ENCODE measurements at places on chromosomes 6 and 20.
A peak's percentile ranks its signal among the peaks of the same experiment; 100 is the strongest.

DNA sequence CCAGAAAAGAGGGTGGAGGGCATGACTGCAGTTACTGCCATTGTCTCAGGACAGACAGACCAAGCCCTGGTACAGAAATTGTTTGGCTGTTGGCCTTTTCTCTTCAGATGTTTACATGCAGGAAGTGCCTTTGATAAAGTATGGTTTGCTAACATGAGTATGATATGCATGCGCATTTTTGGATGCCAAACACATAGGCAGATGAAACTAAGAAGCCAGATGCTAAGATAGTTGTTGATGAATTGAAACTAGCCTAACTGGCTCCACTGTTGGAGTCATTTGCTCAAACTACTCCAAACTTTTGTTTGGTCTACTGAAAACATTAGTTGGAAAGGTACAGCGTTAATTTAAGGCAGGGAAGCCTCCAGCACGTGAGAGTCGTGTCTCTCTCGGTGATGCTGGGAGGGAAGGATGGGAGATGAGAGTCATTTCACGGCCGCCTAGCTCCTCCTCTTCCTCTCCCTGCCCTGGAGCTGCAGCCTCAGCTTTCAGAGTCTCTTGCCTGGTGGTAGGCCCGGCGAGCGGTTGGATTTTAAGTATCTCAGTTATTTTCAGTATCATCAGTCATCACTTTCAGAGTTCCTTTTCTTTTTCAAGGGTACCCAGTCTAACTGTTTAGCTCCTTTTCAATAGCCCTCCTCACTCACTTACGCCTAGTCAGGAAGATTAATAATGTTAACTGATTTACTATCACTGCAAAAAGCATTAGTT lies 29.7 kb downstream of the RREB1 start:
- DNase-seq, result peak; percentile 67

DNA sequence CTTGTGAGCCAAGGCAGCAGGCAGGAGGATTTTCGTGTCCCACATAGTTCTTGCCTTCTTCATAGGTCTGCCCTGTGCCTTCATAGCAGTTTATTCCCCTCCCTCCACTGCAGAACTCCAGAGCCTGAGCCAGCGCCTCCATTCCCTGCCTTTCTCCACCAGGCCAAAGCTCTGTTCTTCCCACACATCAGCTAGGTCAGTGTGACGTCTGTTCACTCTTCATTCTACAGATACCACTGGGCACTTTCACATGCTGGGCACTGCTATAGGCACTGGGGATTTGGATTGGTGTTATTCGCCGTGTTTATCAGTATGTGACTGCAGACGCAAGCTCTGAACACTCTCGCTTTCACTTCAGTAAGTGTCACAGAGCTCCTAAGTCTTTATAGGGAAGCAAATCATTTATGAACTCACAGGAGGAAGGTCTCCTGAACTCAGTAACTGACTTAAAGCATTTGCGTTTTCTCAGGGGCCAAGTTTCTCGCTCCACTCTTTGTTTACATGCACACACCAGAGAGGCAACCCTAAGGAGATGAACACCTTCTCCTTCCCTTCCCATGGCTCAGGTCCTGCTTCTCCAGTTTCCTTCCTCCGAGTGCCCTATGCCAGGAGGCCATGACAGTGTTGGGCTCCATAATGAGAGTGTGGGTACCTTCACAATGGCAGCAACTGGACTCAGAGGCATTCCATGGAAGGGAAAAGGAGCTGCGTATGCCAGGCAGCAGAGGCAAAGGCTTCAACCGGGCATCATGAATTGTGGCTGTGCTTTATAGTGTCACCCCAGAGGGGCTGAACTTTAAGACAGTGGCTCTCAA lies 6.3 kb upstream of the APMAP start:
- DNase-seq, result no peak

- DNase-seq, result no peak
Observed at GRCh38 chr6:110529907-110530306, 53.5 kb upstream of the SLC22A16 start.

GRCh38 chr6:166925141-166925996 lies 31.0 kb downstream of the RNASET2 start:
- no peak for DNase-seq

DNA sequence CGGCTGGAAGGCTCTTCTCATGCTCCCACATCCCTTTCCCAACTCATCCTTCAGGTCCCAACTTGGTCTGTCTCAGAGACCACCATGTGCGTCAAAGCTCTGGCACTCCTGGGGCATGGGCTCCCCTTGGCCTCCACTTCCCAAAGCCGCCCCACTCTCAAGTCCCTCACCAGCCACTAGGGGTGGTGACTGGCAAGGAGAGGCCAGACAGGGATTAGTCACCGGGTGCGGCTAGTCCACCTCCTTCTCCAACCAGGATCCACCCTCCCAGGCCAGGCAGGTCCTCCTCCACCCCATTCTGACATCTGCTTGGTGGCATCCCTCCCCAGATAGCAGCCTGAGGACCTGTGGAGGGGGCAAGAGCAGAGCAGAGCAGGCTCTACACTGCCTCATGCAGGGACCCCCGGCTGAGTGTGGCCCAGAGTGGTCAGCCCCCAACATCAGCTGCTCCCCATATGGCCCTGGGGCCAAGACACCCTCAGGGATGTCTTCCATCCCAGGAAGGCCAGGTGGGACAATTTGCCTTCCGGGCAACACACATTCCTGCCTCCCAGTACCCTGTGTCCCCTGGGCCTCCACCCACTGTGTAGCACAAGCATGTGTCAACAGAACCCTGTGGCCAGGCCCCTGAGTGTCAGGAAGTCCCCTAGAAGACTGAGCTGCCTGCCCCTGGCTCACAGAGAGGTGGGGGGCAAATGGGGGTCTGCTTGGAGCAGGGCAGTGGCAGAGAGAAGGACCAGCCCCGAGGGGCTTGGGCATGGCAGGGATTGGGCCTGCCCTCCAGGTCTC lies 29.2 kb downstream of the YTHDF1 start:
- DNase-seq, result no peak
